Endothelial cell (in vitro differentiated cells): ENCODE measurements at places on chromosomes 1 and 21.

DNA sequence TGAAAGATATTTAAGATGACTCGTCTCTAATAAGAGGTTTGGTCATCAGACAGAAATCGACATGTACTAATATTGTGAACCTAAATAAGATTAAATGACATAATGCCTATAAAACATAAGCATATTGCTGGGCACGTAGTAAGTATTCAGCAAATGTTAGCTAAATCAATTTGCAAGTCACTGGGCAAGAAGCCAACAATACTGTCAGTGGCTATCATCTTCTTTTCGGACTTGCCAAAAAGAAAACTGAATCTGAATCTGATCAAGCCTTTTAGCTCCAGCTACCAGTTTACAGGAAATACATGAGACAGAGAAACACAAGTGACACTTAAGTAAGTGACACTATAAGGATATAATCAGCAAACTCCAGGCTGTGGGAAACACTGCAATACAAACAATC, 46.0 kb downstream of the RPL5 start:
- DNase-seq, result no peak

DNA sequence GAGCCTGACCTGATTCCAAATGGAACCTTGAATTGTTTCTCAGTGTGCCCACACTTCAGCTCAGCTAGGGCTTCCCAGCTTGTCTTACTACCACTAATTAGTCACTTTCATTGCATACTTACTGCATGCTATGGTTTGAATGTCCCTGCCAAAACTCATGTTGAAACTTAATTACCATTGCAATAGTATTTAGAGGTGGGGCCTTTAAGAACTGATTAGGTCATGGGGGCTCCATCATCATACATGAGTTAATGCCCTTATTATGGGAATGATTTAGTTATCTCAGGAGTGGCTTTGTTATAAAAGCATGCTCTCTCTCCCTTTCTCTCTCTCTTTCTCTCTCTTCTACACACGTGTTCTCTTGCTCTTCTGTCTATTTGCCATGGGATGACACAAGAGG, 68.3 kb downstream of the NENF start:
- no peak for DNase-seq

- peak; percentile 4 for DNase-seq
Measured at GRCh38 chr1:199747984-199748383, 279.5 kb upstream of the NR5A2 start.

DNA sequence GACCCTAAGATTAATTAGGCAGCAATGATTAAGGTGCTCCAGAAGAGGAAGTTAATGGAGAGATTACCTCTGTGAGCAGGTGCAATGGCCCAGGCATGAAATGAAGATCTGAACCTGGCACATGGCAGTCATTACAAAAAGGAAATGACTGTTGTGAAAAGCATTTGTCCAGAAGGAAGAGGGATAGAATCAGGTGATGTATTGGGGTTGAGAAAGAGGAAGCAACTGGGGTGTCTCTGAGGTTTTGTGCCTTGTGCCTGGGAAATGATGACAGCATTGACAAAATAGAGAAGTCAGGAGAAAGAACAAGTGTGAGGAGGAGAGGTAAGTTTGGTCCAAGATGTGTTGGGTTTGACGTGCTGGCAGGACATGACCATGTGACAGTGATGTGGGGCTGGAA, 5.6 kb downstream of the CRCT1 start:
- DNase-seq, result no peak

DNA sequence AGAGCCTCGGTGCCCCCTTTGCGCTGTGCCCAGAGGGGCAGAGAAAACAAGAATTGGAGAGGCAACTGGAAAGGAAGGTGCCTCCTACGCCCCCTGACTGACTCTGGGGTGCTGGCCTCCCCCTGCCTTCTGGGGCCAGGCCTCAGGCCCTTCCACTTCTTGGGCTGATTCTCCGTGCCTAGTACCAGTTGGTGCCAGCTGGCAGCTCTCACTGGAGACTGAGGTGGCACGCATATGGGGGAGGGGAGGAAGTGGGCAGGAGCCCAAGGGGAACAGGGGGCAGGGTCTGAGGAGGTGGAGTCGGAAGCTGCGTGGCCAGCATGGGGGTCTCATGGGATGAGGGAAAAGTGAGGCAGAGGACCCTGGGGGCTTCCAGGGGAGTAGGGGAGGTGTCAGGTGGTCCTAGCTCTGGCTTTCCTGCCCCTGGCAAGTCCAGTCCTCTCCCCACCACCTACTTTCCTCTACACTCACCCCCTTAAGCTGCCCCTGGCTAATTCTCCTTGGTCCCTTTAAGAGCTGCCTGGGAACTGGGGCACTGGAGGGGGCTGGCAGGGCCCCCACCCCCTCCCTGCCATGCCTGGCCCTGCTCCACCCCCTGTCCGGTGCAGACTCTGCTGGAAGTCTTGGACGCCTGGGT, 6.5 kb upstream of the SEMA4A start:
- no peak for DNase-seq

DNA sequence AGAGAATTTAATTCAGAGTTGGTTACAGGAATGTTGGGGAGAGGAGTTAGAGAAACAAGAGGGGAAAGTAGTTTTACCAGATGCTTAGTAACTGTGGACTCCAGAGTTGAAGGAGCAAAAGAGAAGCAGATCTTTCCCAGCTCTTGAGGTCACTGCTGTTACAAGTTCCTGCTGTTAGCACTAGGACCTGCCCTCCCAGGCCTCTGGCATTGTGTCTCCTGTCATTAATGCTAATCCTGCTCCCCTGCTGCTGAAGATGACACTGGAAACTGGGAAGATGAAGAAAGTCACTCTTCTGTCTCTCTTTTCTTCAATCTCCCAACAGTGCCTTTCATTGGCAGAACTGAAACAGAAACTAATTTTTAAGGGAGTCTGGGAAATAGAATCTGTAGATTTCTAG, 845.6 kb downstream of the ADGRL2 start:
- no peak for DNase-seq

GRCh38 chr1:205967554-205968335, 24.5 kb upstream of the SLC26A9 start:
- DNase-seq, result no peak

DNA sequence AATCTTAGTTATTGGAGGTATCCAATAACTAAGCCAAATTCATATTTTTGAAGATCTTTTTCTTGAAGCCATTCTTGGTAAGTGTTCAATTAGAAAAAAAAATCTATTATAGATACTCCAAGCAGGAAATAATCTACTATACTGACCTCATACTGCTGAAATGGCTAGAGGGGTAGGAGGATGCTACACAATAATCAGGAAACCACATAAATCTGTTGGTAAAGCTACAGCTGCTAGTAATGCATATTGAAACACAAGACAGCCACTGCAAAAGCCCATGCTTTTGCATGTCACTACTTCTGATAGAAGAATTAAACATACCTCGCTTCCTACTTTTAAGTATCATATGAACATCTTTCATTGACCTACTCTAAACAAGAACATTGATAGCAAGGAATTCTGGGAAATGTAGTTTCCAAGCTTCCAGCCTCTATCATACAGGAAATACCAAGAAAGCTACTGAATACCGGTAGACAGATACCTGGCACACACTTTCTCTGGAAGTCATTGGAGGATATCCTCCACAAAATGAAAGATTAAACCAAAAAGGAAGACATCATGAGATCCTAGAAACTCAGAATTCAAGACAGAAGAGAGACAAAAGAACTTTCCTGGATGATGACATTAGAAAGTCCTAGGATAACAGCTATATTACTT, 103.0 kb upstream of the VAV3 start:
- no peak for DNase-seq

DNA sequence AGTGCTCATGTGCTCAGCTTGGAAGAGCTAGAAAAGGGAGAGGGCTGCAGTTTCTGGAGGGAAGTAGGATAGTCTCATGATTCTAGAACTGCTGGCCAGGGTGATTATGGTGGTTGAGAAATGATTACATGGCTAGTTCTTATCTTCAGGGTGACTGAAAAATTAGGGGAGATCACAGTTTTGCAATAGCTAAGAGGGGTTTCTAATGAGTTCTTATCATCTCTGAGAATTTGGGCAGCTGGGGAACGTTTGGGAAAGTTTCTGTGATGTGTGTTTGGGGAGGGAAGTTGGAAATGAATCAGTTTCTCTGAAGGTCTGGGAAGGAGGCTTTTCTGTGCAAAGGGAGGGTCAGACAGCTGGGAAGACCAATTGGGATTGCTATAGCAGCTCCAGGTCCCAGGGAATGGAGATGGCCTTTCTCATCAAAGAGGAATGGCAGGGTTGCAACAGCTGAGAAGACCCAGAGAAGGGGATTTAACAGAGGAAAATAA, 7.6 kb upstream of the RHOU start:
- no peak for DNase-seq

GRCh38 chr1:188170411-188170810, 1341.7 kb downstream of the PLA2G4A start:
- no peak for DNase-seq

GRCh38 chr21:37575580-37575979, 209.0 kb downstream of the DYRK1A start:
- no peak for DNase-seq

- no peak for DNase-seq
Measured at GRCh38 chr1:1997576-1997975, 6.0 kb downstream of the CFAP74 start.

DNA sequence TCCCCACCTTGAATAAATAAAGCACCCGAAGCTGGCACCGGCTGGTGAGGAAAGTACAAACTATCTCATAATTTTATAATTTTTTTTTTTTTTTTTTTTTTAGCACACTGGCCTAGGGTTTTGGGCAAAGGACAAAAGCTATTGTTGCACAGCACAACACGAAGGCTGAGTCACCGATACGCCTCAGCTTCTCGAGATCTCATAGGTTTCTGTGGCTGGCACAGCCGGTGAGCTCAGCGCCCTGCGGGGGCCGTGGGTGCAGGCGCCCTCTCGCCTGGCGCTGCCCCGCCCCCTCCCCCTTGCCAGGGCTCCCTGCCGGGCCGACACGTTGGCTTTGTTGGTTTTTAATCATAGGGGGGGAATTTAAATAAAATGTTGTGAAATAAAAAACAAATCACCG, 17.2 kb downstream of the CASZ1 start:
- no peak for DNase-seq

DNA sequence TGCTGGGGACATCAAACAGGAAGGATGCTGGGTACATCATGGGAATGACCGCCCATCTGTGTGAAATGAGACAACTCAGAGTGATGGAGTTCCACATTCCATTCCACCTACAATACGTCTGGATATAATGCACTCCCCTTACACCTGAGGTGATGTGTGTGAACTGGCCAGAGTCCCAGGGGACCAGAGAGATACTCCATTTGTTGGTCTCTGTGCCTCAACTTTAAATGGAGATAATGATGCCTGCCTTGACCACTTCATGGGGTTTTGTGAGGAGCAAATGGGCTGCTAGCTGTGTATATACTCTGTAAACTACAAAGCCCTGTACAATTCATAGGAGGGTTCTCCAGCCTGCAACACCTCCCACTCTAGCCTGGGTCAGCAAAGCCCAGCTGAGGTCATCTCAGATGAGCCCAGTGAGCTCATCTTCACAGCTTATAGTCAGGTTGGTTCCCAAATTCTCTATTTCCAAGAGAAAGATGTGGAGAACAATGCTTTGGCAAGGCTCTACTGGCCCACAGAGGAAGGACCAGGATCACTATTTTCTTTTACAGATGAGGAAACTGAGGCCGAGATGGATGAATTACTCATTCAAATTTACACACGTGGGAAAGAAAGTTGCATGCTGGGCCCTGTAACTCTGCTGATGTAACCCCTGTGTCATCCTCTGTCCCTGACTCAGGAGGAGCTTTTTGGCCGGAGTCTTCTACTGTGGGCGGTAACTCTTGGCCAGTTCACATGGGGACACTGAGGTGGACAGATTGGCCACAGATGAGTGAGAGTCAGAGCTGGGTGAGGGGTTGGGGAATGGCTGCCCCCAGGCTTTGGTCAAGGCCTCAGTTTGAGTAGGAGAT, 105.6 kb upstream of the GCLM start:
- DNase-seq, result no peak

DNA sequence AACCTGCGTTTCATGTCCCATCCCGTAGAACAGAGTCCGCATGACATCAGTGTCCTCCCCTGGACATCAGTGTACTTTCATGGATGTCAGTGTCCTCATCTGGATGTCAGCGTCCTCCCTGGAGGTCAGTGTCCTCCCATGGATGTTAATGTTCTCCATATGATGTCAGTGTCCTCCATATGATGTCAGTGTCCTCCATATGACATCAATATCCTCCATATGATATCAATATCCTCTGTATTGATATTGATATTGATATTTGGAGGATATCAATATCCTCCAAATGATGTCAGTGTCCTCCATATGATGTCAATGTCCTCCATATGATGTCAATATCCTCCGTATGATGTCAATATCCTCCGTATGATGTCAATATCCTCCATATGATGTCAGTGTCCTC, 284.9 kb downstream of the AJAP1 start:
- DNase-seq, result no peak

DNA sequence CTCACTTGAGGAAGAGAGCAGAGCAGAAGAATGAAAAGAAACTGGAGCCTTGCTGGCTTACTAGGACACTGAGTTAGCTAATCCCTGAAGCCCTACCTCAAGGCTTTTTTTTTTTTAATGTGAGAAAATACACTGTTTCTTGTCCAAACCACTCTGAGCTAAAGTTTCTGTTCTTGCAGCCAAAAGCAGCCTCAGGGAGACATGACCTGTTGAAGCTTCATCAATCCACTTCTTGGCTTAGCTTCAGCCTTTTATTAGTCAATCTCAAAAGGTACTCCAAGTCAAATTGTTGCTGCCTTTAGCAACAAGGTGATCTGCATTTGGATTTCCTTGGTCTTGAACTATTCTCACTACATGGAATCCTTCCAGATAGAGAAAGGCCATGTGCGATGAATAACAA, 33.7 kb downstream of the CCDC185 start:
- DNase-seq, result no peak

GRCh38 chr21:22650226-22650625, 1652.0 kb downstream of the NCAM2 start:
- no peak for DNase-seq

- no peak for DNase-seq
Measured at GRCh38 chr1:32771561-32772280, 45.4 kb downstream of the YARS1 start.

- no peak for DNase-seq
Measured at GRCh38 chr1:109253803-109254620, 4.7 kb downstream of the CELSR2 start.

GRCh38 chr1:64405833-64406232, 64.1 kb upstream of the CACHD1 start:
- no peak for DNase-seq

GRCh38 chr1:158059984-158060383, 66.5 kb downstream of the KIRREL1 start:
- peak; percentile 44 for DNase-seq

GRCh38 chr1:8076176-8076575, 50.1 kb upstream of the ERRFI1 start:
- DNase-seq, result no peak

- no peak for DNase-seq
Measured at GRCh38 chr1:41015897-41016470, 5.5 kb downstream of the SLFNL1 start.
